ENCODE measurements at places on chromosomes 1 and 21.

GRCh38 chr1:7490576-7490975 lies 280.5 kb upstream of the VAMP3 start:
- no peak for DNase-seq

DNA sequence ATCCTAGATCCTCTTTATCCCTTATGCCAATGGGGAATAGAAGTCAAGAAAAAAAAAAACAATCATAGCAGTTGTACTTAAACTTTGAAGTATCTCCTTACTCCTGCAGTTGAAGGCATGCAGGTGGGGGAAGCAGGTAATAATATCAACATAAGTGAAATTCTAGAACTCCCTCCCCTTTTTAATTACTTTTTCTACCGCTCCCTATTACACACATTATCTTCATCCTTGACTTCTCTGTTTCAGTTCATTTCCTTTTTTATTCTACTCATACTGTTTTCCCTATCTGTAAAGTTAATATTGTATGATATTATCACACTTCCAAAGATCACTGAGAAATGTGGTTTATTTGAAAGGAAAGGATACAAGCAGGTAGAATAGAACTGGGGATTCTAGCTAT lies 962.0 kb downstream of the PLA2G4A start:
- DNase-seq: no peak

GRCh38 chr1:3545363-3546047 lies 65.8 kb downstream of the MEGF6 start:
- DNase-seq: no peak

DNA sequence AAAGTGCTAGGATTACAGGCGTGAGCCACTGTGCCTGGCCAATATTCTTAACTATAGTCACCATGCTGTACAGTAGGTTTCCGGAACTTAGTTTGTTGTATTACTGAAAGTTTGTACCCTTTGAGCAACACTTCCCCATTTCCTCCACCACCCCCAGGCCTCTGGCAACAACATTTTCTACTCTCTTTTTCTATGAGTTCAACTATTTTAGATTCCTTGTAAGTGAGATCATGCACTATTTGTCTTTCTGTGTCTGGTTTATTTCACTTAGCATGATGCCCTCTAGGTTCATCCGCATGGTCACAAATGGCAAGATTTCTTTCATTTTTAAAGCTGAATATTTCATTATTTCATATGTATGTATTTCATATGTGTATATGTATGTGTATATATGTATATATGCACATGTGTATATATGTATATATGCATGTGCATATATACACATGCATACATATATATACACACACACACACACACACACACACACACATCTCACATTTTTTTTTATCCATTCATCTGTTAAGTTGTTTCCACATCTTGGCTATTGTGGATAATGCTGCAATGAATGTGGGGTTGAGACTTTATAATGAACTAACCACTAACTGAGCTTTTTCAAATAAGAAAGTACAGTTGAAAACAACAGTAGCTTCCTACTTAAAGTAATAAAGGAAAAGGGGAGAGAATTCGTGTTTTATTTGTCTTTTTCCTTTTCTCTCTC lies 256.8 kb upstream of the C1orf105 start:
- DNase-seq: no peak

- no peak for DNase-seq
These were observed 525.6 kb upstream of the CAMK1G start for GRCh38 chr1:209057901-209058300.

GRCh38 chr1:40626383-40626770 lies 39.1 kb downstream of the RIMS3 start:
- no peak for DNase-seq

DNA sequence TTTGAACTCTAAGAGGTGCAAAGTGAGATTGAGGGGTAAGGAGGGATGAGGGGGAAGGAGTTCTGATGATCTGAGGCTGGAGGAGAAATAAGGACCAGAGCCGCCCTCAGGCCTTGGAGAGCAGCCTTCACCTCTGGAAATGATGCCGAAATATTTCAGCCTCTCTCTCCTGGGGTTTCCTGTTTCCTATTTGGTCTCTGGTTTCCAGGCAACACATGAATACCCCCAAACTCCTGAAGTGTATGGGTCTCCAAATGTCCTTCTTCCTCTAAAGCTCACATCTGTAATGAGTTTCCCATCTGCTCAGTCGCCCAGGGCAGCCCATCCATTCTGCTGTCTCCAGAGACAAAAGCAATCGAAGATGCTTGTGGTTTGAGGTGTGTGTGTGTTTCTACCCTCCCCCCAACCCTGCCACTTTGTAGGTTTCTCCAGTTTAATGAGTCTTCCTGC lies 52.0 kb upstream of the FAM20B start:
- no peak for DNase-seq

- DNase-seq: no peak
These were observed 39.6 kb upstream of the PGBD5 start for GRCh38 chr1:230465691-230466090.

- DNase-seq: no peak
These were observed 64.1 kb downstream of the NID1 start for GRCh38 chr1:236000781-236001180.

DNA sequence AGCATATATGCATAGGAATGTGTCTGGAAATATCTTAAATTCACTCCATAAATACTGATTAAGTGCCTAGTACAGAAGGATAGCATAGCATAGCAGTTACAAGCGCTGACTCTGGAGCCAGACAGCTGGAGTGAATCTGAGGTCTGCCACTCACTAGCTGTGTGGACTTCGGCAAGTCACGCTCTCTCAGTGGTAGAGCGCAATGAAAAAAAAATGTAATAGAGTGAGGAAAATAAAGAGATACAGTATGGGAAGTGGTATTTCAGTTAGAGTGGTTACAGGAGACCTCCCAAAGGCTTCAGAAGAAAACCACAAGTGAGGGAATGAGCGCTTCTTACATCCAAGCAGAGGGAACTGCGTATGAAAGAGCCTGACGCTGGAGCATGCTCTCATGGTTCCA lies 338.9 kb upstream of the PRMT6 start:
- DNase-seq: no peak

DNA sequence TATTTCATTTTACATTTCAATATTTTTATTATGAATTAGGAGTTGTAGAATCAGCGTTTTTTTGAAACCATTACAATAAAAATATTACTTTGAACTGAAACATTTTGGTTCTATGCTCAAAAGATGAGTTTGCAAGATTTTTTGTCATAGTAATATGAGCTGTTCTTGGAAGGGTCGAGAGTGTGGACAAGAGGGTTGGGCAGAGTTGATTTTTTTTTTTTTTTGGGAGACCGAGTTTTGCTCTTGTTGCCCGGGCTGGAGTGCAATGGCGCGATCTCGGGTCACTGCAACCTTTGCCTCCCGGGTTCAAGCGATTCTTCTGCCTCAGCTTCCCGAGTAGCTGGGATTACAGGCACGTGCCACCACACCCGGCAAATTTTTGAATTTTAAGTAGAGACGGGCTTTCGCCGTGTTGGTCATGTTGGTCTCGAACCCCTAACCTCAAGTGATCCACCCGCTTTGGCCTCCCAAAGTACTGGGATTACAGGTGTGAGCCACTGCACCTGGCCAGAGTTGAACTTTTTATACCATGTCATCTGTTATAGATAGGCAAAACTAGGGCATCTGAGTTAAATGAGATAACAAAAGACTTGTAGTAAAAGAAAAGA lies 3.3 kb downstream of the CACYBP start:
- DNase-seq: no peak

- no peak for DNase-seq
These were observed 128.7 kb downstream of the CRYAA start for GRCh38 chr21:43297391-43297981.
